ENCODE measurements at places on chromosomes 6 and 20. TPM values are rescaled to one million over a fixed set of nuclear protein-coding genes. Genes with fewer than 3 reads are reported as not detected.

GRCh38 chr6:52557389-52558265 is 19.2 kb downstream of the TRAM2 start:
- H3K36me3 ChIP-seq, result no peaks in the 10 kb centered on the region
- H3K4me1 ChIP-seq, result peaks cover 6% of the 10 kb centered on the region
- H3K27ac ChIP-seq, result no peak overlapping the region
- H3K4me3 ChIP-seq, result no peak overlapping the region

DNA sequence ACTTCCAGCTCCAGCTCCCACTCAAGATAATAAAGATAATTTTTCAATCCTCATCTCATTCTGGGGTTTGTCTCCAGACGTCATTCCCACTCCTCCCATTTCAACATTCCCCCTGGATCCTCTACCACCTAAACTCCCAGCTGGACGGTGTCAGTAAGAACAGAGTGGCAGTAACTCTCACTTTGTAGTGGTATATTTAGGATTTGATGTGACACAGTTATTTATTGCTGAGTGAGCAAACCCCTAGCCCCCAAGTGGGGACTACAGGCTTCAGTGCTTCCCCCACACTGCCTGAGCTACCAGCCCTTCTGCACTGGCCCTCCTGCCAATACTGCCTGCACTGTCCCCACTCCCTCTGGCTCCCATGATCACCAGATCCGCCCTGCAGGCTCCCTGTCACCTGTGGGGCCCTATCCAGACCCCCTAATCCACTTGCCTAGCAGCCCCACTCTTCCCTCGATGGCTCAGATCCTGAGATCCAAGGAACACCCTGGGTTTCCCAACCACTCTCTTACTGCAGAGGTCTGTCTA is 2.4 kb downstream of the C6orf47 start:
- H3K27me3 ChIP-seq, result no peaks in the 10 kb centered on the region
- H3K4me3 ChIP-seq, result no peak overlapping the region
- H3K27ac ChIP-seq, result peak overlapping the region; percentile 92
- H3K36me3 ChIP-seq, result peaks cover 12% of the 10 kb centered on the region

DNA sequence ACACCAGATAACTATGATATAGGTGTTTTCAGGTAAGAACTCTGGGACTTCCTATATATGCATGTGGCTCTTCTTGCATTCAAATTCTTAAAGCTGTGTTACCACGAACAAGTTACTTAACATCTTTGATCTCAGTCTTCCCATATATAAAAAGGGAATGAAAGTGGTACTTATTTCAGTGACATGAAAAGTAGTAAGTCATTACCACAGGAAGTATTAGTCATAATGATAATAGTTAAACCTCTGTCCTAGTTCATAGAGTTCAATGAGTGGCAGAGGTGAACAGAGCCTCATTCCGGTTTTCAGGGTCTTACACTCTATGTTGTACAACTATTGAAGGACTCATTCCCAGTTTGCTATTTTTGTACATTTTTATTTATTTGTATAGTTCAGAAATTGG is 237.0 kb downstream of the NKAIN2 start:
- no peaks in the 10 kb centered on the region for H3K36me3 ChIP-seq
- DNase-seq, result no peak
- no peaks in the 10 kb centered on the region for H3K4me1 ChIP-seq

GRCh38 chr6:100612094-100612493 is 147.4 kb upstream of the SIM1 start:
- no peak for DNase-seq
- H3K27ac ChIP-seq, result no peak overlapping the region
- no peaks in the 10 kb centered on the region for H3K36me3 ChIP-seq
- no peaks in the 10 kb centered on the region for H3K27me3 ChIP-seq

LY86 gene
- total RNA-seq, result 0.31 TPM

DNA sequence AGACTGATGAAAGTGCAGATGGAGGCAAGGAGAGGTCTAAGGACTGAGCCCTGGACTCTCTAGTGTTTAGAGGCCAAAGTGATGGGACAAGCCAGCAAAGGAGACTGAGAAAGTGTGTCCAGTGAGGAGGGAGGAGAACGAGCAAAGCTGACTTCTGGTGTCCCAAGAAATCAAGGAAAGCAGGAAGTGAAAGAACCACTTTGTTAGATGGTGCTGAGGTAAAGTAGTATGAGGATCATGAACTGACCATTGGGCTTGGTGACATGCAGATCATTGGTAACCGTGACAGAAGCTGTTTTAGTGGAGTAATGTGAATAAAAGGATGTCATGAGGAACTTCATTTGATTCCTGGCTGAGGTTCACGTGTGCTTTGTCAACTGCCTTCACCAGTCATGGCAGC is 108.4 kb downstream of the SLX4IP start:
- no peak overlapping the region for H3K27ac ChIP-seq
- no peaks in the 10 kb centered on the region for H3K36me3 ChIP-seq
- H3K27me3 ChIP-seq, result no peaks in the 10 kb centered on the region
- peaks cover 10% of the 10 kb centered on the region for H3K4me1 ChIP-seq
- DNase-seq, result no peak
- H3K4me3 ChIP-seq, result no peak overlapping the region

- H3K27me3 ChIP-seq, result no peaks in the 10 kb centered on the region
- no peak overlapping the region for H3K27ac ChIP-seq
- no peaks in the 10 kb centered on the region for H3K4me1 ChIP-seq
Observed at GRCh38 chr6:152463164-152463563, 174.0 kb downstream of the SYNE1 start.

DNA sequence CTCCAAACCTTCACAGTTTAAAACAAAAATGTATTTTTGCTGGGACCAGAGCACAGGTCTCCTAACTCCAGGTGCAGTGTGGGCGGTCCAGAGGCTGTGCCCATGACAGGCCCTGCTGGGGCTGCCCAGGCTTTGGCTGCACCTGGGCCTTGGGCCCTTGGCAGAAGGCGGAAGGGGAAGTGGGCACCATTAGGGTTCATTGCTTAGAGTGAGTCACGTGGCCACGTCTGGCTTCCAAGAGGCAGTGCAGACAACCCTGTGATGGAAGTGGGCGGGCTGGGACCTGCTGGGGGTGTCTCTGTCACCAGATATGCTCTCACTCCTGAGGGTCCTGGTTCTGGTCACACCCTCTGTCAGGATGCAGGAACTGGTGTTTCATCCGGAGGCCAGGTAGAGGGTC is 302.2 kb downstream of the QKI start:
- H3K27me3 ChIP-seq, result no peaks in the 10 kb centered on the region
- no peak overlapping the region for H3K27ac ChIP-seq
- no peaks in the 10 kb centered on the region for H3K4me1 ChIP-seq
- no peak for DNase-seq

DNA sequence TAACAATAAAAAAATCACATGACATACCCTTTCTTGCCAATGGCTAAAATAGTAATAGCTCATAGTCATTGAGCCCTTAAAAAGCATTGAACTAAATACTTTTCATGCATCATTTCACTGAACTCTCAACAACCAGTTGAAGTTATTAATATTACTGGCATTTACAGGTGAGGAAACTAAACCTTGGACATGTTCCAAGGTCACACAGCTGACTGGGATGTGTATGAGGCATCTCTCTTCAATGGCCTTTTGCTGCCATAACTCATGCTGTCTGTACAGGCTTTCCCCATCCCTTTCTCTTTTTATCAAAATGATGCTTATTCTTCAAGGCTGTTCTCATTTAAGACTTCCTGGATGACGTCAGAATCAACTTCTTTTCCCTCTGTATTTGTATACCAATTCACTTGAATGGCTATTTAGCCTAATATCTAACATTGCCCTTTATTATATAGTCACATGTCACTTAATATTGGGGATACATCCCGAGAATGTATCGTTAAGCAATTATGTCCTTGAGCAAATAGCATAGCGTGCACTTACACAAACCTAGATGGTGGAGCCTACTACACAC is 476.4 kb downstream of the KIF16B start:
- H3K4me1 ChIP-seq, result no peaks in the 10 kb centered on the region
- no peak for DNase-seq
- H3K4me3 ChIP-seq, result no peak overlapping the region
- no peak overlapping the region for H3K27ac ChIP-seq
- no peaks in the 10 kb centered on the region for H3K36me3 ChIP-seq
- H3K27me3 ChIP-seq, result no peaks in the 10 kb centered on the region

- no peak for DNase-seq
- no peaks in the 10 kb centered on the region for H3K4me1 ChIP-seq
- no peaks in the 10 kb centered on the region for H3K36me3 ChIP-seq
- H3K4me3 ChIP-seq, result no peak overlapping the region
Observed at GRCh38 chr20:18256440-18257090, 31.8 kb upstream of the ZNF133 start.

GRCh38 chr6:135419162-135419561 is 78.4 kb downstream of the AHI1 start:
- H3K27ac ChIP-seq, result no peak overlapping the region
- DNase-seq, result no peak
- H3K4me1 ChIP-seq, result no peaks in the 10 kb centered on the region
- no peaks in the 10 kb centered on the region for H3K36me3 ChIP-seq

DNA sequence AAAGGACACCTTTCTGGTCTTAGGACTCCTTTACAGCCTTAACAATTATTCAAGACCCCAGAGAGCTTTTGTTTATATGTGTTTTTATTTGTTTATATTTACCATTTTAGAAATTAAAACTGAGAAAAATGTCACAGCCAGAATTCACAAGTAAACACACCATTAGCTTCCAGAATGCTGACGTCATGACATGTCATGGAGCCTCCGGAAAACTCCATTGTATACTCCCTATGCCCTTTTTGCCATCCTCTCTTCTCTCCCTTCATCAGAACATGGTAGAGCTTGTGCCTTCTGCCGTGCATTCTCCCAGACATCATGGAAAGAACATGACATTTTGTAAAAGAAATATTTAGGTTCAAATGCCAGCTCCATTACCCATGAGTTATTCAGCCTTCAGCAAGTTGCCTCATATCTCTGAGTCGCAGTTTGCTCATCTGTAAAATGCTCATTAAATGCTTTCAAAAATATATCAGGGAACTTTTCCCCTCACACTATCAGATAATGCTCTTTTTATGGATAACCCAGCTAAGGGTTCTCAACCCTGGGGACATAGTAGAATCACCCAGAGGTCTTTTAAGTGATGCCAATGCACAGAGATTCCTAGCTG is 27.8 kb downstream of the TNFAIP3 start:
- no peak for DNase-seq
- H3K4me3 ChIP-seq, result no peak overlapping the region
- H3K27me3 ChIP-seq, result no peaks in the 10 kb centered on the region
- H3K27ac ChIP-seq, result no peak overlapping the region
- no peaks in the 10 kb centered on the region for H3K4me1 ChIP-seq
- H3K36me3 ChIP-seq, result no peaks in the 10 kb centered on the region

GRCh38 chr6:169944061-169944337 is 192.6 kb downstream of the ERMARD start:
- H3K27me3 ChIP-seq, result no peaks in the 10 kb centered on the region
- no peaks in the 10 kb centered on the region for H3K4me1 ChIP-seq
- H3K4me3 ChIP-seq, result no peak overlapping the region
- DNase-seq, result no peak

DEFB124 gene
- total RNA-seq, result not detected

GRCh38 chr6:158817728-158818580 is 1.2 kb downstream of the EZR start:
- peak overlapping the region; percentile 94 for H3K4me3 ChIP-seq
- H3K4me1 ChIP-seq, result peaks cover 50% of the 10 kb centered on the region
- no peaks in the 10 kb centered on the region for H3K27me3 ChIP-seq
- DNase-seq, result peak; percentile 70
- H3K36me3 ChIP-seq, result no peaks in the 10 kb centered on the region
- H3K27ac ChIP-seq, result peak overlapping the region; percentile 99

GRCh38 chr6:82240186-82240585 is 7.4 kb downstream of the IBTK start:
- no peak for DNase-seq
- H3K27ac ChIP-seq, result no peak overlapping the region
- no peaks in the 10 kb centered on the region for H3K27me3 ChIP-seq

GRCh38 chr20:2602746-2603145 is 49.7 kb upstream of the NOP56 start:
- no peaks in the 10 kb centered on the region for H3K4me1 ChIP-seq
- H3K4me3 ChIP-seq, result no peak overlapping the region
- no peak overlapping the region for H3K27ac ChIP-seq
- no peaks in the 10 kb centered on the region for H3K27me3 ChIP-seq

LZTS3 gene
- total RNA-seq, result 1.0 TPM

DNA sequence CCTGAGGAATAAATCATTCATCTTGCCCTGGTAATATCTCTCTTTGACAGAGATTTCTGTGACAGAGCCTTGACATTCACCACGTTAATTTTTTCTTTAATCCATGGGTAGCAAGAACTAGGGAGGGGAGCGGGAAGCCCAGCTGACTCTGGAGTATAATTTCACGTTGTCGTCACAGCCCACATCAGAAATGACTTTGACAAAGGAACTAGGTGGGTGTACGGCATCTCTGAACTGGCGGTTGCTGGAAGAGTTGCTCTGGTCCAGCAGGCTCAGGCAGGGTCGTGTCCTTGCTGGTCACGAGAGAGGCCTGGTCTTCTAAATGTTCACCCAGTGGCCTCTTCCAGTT is 397.1 kb upstream of the CNR1 start:
- H3K4me1 ChIP-seq, result no peaks in the 10 kb centered on the region
- H3K27ac ChIP-seq, result no peak overlapping the region
- no peaks in the 10 kb centered on the region for H3K27me3 ChIP-seq
- no peak for DNase-seq
- H3K4me3 ChIP-seq, result no peak overlapping the region
- H3K36me3 ChIP-seq, result no peaks in the 10 kb centered on the region

DNA sequence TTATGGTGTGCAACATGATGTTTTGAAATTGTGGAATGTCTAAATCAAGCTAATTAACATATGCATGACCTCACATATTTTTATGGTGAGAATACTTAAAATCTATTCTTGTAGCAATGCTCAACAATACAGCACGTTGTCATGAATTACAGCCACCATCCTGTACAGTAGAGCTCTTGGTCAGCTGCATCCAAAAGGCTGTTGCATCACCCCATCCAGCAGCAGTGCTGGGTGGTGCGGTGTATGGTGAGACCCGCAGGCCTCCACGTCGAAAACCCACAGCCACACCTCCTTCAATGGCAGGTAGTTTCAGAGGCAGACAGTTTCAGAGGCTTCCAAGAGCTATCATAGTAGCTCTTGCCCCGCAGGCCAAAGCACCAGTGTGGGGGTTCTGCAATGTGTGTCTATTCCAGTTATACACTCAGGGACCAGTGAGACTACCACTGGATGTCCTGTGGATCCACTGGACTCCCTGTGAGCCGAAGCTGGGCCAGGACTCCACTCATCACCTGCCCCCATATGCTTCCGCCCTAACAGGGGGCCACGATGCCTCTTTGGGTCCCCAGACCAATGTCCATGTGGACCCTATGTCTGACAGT is 23.4 kb downstream of the PACSIN1 start:
- no peaks in the 10 kb centered on the region for H3K27me3 ChIP-seq
- H3K36me3 ChIP-seq, result no peaks in the 10 kb centered on the region
- H3K4me3 ChIP-seq, result no peak overlapping the region
- H3K27ac ChIP-seq, result no peak overlapping the region

EDN3 gene
- 0.16 TPM for total RNA-seq
